CD4-positive, alpha-beta T cell treated with Interleukin-15 for 4 hours (primary cell): ENCODE measurements at places on chromosomes 2 and 18.

DNA sequence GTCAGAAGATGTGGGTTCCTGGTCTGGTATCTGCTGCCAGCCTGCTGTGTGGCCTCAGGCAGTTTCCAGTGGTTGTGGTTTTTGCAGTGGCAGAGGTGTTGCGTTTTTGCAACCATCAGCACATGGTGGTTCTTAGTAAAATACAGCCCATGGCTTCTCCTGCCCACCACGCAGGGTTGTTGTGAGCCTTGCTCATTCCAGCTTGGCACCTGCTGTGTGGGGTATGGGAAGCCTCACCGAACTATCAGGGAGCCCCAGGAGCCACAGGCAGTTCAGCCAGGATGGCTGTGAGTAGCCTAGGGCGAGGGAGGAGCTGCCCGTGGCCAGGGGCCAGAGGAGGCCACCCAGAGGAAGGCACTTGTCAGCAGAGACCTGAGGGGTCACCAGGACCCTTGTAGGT is 9.8 kb downstream of the ARID5A start:
- no peak for DNase-seq

DNA sequence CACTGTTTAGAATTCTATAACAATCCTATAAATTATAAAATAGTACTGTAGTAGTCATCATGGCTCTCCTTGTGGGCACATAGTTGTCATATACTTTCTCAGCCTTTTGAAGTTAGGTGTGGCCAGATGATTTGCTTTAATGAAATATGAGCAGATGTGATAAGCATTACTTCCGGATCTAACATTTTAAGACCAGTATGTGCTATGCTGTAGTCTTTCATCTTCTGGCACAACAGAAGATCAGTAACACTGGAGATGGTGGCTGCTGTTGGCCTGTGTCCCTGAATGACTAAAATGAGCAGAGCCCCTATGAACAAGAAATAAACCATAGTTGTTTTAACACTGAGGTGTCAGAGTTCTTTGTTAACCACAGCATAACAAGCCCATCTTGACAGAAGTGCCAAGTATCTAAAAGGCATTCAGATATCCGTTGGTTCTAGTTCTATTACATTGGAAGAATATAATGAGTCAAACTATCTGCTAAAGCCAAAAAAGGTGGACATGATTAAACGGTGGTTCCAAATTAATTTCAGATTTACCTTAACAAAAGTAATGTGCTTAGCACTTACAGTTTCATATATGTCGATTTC is 6.3 kb downstream of the MEX3C start:
- peak; percentile 68 for DNase-seq

DNA sequence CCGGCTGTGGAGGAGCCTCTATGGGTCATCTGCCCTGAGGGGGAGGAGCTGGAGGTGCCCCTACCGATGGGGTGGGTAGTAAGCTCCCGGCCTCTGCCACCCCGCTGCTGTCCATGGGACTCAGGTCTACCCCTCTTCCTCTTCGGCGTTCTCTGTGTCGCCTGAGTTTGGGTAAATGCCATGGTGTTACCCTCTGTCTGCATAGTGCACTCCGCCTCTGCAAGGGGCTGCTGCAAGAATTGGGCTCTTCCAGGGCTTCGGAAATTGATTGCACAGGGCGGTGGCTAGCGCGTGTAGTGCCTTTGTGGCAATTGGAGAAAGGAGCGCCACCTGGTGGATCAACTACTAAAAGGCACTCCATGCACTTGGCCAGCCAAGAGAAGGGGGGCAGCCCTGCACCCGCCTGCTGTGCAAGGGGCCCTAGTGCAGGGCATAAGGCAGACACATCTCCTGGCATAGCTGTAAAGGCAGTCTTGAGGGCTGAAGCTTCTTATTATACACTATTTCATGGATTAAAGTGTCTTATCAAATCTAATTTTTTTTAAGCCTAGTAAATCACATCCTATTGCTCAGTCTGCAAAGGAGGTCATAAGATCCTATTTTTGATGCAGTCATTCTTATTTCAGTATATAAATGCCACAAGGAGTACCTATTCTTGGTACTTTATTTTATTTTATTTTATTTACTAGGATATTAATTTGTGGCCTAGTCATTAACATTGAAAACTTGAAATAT is 308.9 kb downstream of the PDE11A start:
- peak; percentile 70 for DNase-seq

GRCh38 chr2:202486351-202486750 is 110.2 kb downstream of the BMPR2 start:
- DNase-seq, result no peak

- no peak for DNase-seq
Measured at GRCh38 chr2:236086971-236087465, 81.2 kb downstream of the GBX2 start.

GRCh38 chr2:131104487-131105155 is 515 bp upstream of the PLEKHB2 start:
- DNase-seq, result peak; percentile 73

DNA sequence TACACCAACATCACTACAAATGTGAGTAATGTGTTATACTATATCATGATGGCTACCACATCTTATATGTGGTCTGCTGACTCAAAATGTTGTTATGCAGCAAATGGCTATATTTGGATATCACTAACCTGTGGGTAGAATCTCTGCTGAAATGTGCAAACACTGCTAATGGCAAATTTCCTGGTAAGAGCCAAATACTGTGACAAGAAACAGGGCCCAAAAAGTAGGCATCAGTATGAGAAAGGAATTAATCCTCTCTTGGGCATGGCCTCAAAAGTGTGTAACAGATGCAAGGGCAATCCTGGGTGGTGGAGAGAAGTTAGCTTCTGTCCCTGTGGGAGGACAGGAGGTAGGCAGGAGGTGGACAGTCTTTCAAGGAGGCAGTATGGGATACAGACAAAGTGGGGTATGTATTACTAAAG is 13.3 kb downstream of the ATF2 start:
- peak; percentile 18 for DNase-seq

- no peak for DNase-seq
Measured at GRCh38 chr2:219752726-219753125, 125.3 kb downstream of the SLC4A3 start.

- DNase-seq, result no peak
Measured at GRCh38 chr2:170227507-170227947, 49.6 kb downstream of the MYO3B start.

- no peak for DNase-seq
Measured at GRCh38 chr2:181047829-181048228, 67.4 kb downstream of the UBE2E3 start.

DNA sequence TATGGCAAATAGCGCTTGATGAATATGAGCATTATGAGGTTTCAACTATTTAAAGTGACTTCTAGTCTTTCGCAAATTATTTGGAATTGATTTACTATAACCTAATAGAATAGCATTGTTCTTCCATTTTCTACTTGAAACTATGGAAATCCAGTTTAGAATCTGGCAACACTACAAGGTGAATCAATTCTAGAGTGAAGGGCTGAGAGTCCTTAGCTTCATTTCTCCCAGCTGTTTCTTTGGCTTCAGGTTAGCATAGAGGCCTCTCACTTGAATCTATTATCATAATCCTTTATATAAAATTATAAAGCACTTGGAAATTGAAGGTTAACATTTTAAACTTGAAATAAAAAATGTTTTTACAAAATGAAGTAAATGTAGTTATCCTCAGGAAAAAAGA is 318.8 kb downstream of the CCDC85A start:
- DNase-seq, result no peak

DNA sequence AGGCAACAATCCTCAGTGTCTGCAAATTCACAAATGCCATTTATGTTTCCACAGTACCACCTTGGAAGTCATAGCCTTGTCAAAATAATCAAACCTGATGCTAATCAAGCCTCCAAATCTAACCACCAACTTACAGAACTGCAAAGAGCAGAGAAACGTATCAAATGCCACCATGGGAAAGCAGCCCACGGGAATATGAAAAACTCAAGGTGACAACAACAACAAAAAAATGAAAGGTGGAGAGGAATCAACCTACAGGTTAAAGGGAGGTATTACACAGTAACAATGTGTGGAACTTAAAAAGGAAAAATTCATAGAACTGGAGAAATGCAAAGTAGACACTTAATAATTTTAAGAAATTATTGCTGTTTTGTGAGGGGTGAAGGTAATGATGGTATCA is 46.7 kb downstream of the CD226 start:
- no peak for DNase-seq

DNA sequence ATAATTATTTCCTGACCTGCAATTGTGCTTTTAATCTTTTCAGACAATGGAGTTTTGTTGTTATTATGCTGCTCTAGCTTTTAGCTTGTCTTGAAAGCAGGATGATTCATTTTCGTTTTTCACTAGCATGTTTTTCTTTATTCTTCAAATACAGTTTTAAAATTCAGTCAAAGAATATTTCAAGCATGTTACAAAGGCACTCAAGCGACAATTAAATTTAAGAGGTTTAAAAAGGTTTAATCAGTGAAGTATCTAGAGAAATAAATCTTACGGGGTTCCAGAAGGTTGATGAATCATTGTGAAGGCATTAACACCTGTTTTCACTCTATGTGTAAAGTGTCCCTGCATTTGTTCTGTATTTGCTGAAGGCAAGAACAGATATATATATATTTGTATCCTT is 390.7 kb upstream of the TMEFF2 start:
- DNase-seq, result no peak

DNA sequence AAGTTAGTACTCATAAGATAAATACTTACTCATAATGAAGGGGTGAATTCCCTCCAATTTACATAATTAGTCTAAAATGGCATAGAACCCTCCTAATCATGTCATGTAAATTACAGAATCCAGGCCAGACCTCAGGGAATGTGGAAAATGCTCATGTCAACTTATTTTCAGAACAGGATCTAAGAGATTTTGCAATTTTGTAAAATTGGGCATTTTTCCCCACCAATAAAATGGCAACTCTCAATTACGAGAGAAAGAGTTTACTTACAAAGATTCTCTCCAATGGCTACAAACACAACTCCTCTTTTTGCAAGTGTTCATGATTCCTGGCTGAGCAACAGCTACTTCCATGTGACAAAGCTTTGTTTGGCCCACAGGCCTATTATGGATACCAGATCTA is 33.8 kb upstream of the SP5 start:
- DNase-seq, result no peak
